Midbrain (tissue), 1 donor: ENCODE measurements at places on chromosomes 4 and X.

GRCh38 chr4:148345509-148345908, 96.7 kb downstream of the NR3C2 start:
- no peak for DNase-seq

GRCh38 chr4:91984466-91984865, 319.3 kb upstream of the GRID2 start:
- no peak for DNase-seq

GRCh38 chr4:1178300-1179088, 6.1 kb upstream of the SPON2 start:
- DNase-seq: no peak

GRCh38 chr4:165299399-165300060, 27.9 kb upstream of the MSMO1 start:
- DNase-seq: no peak

GRCh38 chr4:53098681-53099121, 236.6 kb downstream of the RASL11B start:
- no peak for DNase-seq
